A673 (cell line): ENCODE measurements at places on chromosomes 13 and 19.
A peak's percentile ranks its signal among the peaks of the same experiment; 100 is the strongest.

DNA sequence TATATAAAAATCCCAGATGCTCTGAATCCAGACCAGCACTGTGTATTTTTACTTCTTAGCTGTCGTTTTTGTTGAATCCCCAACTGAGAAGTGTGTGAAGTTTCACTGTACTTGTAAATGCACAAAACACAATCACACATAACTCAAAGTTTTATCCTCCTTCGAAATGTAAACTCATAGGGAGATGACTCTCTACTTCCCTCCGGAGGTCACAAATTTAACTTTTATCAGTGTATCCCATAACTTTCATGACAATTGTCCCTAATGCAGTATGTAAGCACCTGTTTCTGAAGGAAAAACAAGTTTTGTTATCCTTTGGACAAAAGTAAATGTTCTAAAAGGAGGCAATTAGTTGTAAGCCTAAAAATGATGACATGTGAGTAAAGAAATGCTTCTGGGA is 665.0 kb upstream of the SLITRK6 start:
- H3K27me3 ChIP-seq = no peaks in the 10 kb centered on the region
- H3K27ac ChIP-seq = no peak overlapping the region
- peak; percentile 21 for DNase-seq
- H3K4me1 ChIP-seq = no peaks in the 10 kb centered on the region
- no peaks in the 10 kb centered on the region for H3K36me3 ChIP-seq

DNA sequence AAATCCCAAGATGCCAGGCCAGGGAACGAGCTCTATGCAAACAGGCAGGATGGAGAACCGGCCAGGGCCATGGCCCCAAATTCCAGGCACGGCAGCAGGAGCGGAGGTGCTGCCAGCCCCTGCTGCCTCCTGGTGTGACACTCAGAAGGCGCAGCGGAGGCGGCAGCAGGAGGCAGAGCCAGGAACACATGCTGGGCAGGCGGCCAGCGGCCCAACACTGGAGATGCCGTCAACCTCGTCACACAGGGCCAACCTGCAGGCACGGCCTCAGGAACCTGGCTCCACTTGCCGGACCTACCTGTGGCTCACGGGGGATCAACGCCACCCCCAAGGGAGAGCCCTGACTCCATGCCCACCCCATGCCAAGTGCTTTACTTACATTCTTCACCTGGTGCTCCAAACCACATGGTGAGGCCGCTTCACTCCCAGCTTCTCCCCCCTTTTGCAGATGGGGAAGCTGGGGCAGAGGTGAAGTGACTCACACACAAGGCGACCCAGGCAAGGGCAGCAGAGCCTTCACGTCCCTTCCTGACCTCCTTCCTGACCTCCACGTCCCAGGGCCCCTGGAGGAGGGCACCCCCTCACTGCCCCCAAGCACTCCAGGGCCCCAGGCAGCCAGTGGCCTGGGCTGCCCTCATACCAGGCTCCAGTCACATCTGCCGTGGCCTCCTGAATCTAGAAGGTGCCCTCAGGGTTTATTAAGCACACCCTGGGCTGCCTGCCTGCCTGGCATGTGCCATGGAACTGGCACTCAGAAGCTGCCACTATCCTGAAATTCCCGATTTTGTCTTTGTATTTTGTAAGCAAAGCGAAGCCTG is 43.5 kb downstream of the GGACT start:
- H3K36me3 ChIP-seq = no peaks in the 10 kb centered on the region
- no peak for DNase-seq
- H3K27ac ChIP-seq = no peak overlapping the region
- peaks cover 29% of the 10 kb centered on the region for H3K4me1 ChIP-seq
- H3K27me3 ChIP-seq = no peaks in the 10 kb centered on the region
- no peak overlapping the region for H3K4me3 ChIP-seq

GRCh38 chr13:34862311-34862710 is 79.8 kb upstream of the NBEA start:
- H3K27ac ChIP-seq = no peak overlapping the region
- H3K36me3 ChIP-seq = no peaks in the 10 kb centered on the region
- H3K4me3 ChIP-seq = no peak overlapping the region
- no peak for DNase-seq

GRCh38 chr13:68261105-68261504 is 1031.0 kb upstream of the PCDH9 start:
- no peaks in the 10 kb centered on the region for H3K36me3 ChIP-seq
- no peak for DNase-seq
- no peak overlapping the region for H3K4me3 ChIP-seq
- no peaks in the 10 kb centered on the region for H3K27me3 ChIP-seq
- no peaks in the 10 kb centered on the region for H3K4me1 ChIP-seq

- H3K27ac ChIP-seq = no peak overlapping the region
- H3K27me3 ChIP-seq = no peaks in the 10 kb centered on the region
- peak overlapping the region; percentile 1 for H3K4me3 ChIP-seq
- no peak for DNase-seq
- H3K4me1 ChIP-seq = peaks cover 15% of the 10 kb centered on the region
These were observed 1.9 kb downstream of the NHLRC3 start for GRCh38 chr13:39040206-39040605.

DNA sequence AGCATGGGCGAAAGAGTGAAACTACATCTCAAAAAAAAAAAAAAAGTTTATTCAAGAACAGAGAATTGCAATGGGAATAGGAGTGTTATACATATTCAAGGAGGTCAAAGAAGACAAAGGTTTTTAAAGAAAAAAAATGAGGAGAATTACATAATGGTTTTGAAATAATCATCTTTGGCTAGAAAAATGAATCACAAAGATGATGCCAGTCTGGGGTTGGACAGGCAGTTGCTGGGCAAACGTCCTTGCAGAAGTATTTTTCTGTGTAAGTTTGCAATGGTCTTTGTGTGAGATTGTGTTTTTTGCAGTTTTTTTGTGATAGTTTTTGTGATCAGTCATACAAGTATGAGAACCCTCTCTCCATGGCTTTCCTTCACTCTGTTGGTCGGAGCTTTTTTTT is 23.7 kb downstream of the LYPD3 start:
- H3K4me1 ChIP-seq = no peaks in the 10 kb centered on the region
- H3K36me3 ChIP-seq = no peaks in the 10 kb centered on the region
- H3K4me3 ChIP-seq = no peak overlapping the region
- H3K27ac ChIP-seq = no peak overlapping the region
- no peaks in the 10 kb centered on the region for H3K27me3 ChIP-seq

GRCh38 chr13:98158172-98158899 is 15.4 kb downstream of the FARP1 start:
- H3K27me3 ChIP-seq = no peaks in the 10 kb centered on the region
- no peak overlapping the region for H3K27ac ChIP-seq
- H3K36me3 ChIP-seq = no peaks in the 10 kb centered on the region
- H3K4me3 ChIP-seq = no peak overlapping the region

- no peak overlapping the region for H3K4me3 ChIP-seq
- DNase-seq = peak; percentile 57
- no peaks in the 10 kb centered on the region for H3K27me3 ChIP-seq
- H3K4me1 ChIP-seq = peaks cover 14% of the 10 kb centered on the region
These were observed 43.3 kb downstream of the CRYL1 start for GRCh38 chr13:20482275-20482761.

DNA sequence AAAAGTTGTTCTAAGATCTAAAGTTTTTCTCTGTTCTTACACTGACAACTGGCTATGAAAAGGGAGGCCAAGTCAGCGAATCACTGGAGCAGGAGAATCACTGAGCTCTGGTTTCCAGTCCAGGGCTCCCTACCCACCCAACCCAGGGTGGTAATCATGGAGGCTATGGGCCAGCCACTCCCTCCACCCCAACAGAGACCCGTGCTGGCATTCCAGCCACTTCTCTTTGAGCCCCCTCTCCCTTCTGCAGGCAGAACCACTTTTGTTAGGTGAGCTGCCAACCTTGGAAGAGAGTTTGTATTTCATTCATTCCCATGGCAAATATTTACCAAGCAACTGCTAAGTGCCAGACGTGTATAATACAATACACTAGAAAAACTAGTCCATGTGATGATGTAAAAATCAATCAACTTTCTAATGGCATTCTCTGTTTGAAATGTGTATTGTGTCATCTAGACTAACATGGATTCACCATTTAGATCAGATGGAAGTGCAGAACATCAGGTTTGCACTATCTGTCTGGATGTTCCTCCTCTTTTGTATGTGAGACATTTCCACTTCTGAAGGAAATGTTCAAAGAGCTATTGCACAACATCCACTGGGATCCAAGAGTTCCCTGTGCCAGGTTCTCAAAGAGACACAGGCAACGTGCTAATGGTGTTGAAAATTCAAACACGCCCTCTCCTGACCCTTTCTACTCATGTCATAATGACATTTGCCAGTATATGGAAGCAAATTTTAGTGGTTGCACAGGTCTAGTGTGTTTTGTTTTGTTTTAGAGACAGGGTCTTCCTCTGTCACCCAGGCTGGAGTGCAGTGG is 5.3 kb downstream of the MLNR start:
- no peaks in the 10 kb centered on the region for H3K4me1 ChIP-seq
- no peak overlapping the region for H3K4me3 ChIP-seq
- DNase-seq = no peak
- peaks cover 44% of the 10 kb centered on the region for H3K27me3 ChIP-seq

DNA sequence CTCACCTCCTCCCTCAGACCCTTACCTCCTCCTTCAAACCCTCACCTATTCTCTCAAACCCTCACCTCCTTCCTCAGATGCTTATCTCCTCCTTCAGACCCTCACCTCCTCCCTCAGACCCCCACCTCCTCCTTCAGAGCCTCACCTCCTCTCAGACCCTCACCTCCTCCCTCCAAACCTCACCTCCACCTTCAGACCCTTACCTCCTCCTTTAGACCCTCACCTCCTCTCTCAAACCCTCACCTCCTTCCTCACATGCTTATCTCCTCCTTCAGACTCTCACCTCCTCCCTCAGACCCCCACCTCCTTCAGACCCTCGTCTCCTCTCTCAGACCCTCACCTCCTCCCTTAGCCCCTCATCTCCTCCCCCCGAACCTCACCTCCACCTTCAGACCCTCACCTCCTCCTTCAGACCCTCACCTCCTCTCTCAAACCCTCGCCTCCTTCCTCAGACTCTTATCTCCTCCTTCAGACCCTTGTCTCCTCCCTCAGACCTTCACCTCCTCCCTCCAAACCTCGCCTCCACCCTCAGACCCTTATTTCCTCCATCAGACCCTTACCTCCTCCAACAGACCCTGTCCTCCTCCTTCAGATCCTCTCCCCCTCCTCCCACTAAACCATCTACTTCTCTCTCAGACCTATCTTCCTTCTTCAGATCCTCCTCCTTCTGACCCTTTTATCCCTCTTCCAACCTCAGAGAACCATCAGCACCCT is 2.5 kb upstream of the BCL3 start:
- H3K36me3 ChIP-seq = no peaks in the 10 kb centered on the region
- H3K4me3 ChIP-seq = no peak overlapping the region
- DNase-seq = no peak
- no peak overlapping the region for H3K27ac ChIP-seq
- H3K27me3 ChIP-seq = no peaks in the 10 kb centered on the region

- H3K36me3 ChIP-seq = peaks cover 2% of the 10 kb centered on the region
- DNase-seq = no peak
- H3K27me3 ChIP-seq = no peaks in the 10 kb centered on the region
- no peak overlapping the region for H3K4me3 ChIP-seq
- H3K4me1 ChIP-seq = no peaks in the 10 kb centered on the region
- no peak overlapping the region for H3K27ac ChIP-seq
These were observed 9.1 kb downstream of the CACTIN start for GRCh38 chr19:3617463-3617862.

DNA sequence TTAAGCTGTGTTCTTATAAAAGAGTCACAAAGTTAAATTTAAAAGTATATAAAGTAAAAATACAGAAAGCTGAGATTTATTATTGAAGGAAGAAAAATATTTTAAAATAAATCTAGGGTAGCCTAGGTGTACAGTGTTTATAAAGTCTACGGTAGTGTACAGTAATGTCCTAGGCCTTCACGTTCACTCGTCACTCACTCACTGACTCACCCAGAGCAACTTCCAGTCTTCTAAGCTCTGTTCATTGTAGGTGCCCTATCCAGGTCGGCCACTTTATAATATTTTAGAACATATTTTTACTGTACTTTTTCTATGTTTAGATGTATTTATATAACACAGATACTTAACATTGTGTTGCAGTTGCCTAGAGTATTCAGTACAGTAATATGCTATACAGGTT is 47.4 kb downstream of the NDFIP2 start:
- no peak overlapping the region for H3K4me3 ChIP-seq
- H3K4me1 ChIP-seq = no peaks in the 10 kb centered on the region
- H3K27ac ChIP-seq = no peak overlapping the region
- H3K36me3 ChIP-seq = no peaks in the 10 kb centered on the region
- H3K27me3 ChIP-seq = no peaks in the 10 kb centered on the region
- DNase-seq = no peak

GRCh38 chr13:91144054-91144453 is 203.4 kb upstream of the MIR17HG start:
- no peaks in the 10 kb centered on the region for H3K4me1 ChIP-seq
- DNase-seq = no peak
- no peak overlapping the region for H3K27ac ChIP-seq
- no peak overlapping the region for H3K4me3 ChIP-seq
- H3K27me3 ChIP-seq = peaks cover 84% of the 10 kb centered on the region

DNA sequence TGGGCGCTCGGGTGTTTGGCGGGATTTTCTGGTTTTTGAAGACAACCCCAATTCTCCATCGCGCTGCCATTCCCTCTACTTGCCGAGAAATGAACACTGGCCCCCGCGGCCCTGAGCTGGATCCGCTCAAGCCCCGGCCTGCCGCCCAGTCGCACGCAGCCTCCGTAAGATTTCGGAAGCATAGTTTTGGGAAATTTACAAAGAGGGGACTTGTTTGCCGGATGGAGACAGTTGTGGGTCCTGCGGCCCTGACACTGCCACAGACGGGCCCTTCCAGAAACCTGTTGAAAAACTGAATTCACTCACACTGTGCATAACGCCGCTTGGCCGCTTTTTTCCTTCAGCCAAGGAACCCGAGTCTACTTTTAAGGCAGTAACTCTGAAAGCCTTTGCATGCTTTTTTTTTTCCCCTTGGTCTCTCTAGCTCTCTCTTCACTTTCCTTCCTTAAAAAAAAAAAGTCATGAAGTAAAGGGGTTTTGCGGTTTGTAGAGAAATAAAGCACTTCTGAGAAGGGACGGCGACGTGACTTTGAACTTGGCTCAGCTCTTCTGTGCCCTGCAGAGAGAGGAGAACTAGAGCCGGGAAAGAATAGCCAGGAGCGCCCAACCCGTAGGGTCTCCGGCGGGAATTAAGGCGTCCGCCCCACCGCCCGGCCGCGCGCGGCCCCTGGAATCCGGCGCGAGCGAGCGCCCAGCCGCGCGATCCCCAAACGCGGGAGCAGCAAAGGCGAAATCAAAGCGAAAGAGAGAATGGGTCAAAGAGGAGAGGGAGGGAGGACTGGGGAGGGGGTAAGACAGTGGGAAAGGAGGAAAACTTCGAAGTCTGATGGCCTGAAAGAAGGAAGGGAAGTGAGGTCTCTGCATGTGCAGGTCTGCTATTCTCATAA is 3.4 kb upstream of the ZIC2 start:
- peaks cover 5% of the 10 kb centered on the region for H3K4me1 ChIP-seq
- no peak overlapping the region for H3K4me3 ChIP-seq
- no peak overlapping the region for H3K27ac ChIP-seq
- H3K27me3 ChIP-seq = no peaks in the 10 kb centered on the region
- no peak for DNase-seq

GRCh38 chr13:34577051-34577450 is 365.0 kb upstream of the NBEA start:
- no peak for DNase-seq
- no peaks in the 10 kb centered on the region for H3K4me1 ChIP-seq
- H3K27me3 ChIP-seq = no peaks in the 10 kb centered on the region

- no peak overlapping the region for H3K27ac ChIP-seq
- DNase-seq = no peak
- H3K4me3 ChIP-seq = no peak overlapping the region
- H3K36me3 ChIP-seq = no peaks in the 10 kb centered on the region
- no peaks in the 10 kb centered on the region for H3K27me3 ChIP-seq
These were observed 46.8 kb downstream of the MIPEP start for GRCh38 chr13:23842406-23842805.
